Stimulated activated naive CD4-positive, alpha-beta T cell treated with Interleukin-2 at 50 U/mL for 16 hours (primary cell): ENCODE measurements at places on chromosomes 11 and 22.

GRCh38 chr11:587978-588380 lies 11.7 kb downstream of the PHRF1 start:
- DNase-seq, result peak; percentile 57

- DNase-seq, result no peak
These were observed 1273.9 kb upstream of the CNTN5 start for GRCh38 chr11:97746818-97747217.

DNA sequence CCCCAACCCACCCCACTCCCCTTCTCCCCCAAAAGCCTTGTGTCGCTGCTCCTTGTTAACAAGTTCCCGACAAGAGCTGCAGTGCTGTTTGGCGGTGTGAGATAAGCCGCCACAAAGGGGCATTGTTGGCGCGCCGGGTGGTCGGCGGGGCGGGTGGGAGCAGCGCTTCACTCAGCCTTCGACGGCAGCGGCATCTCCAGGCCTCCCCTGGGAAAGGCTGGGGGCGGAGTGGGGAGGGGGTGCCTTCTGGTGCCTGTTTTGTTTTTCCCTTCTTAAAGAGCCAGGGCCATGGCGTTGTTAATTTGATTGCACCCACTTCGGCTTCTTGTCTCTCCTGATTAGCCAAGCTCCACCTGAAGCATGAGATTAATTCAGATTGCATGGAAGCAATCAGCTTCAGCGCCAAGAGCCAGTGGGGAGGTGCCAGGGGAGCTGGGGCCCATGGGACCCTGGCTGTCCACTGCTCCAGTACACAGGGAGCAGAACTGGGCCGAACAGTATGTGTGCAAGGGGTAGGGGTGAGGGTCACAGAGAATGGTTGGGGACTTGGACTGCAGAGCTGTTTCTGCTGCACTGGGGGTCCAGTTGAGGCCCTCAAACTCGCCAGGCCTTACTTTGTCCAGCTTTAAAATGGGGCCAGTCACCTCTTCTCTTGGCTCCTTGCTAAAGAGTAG lies 165.1 kb downstream of the CEP164 start:
- no peak for DNase-seq

GRCh38 chr11:26767060-26767459 lies 45.2 kb upstream of the SLC5A12 start:
- no peak for DNase-seq

DNA sequence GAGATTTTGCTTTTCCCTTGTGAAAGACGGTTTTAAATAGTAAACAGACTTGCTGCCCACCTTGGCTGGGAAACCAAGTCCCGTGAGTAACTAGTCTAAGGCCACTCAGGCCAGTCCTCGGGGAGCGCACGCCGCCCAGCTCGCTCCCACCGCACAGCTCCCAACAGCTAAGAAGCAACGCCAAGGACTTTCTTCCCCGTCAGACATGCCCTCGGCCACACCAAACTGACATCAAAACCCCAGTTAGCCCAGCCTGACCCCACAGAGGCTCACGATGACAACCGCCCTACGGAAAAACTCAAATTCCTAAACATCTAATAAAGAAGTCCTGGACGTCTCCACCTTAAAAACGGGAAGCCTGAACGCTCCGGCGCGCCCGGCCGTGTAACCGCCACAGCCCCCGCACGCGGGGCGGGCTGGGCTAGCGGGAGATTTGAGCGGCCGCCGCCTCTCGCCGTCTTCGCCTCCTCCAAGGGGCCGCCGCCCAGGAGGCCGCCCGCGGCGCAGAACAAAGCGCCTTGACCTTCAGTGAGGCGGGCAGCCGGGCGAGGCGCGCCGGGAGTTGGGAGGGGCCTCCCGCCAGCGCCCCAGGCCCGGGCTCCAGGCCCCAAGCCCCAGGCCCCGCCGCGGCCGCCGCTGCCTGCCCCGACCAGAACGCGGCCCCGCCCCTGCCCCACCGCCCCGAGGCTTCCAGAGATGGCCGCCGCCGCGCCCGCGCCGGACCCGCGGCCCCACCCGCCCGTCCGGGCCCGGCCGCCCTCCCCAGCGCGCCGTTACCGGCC lies 486 bp downstream of the NAP1L4 start:
- DNase-seq, result peak; percentile 56

GRCh38 chr11:75802913-75803820 lies 11.8 kb upstream of the UVRAG start:
- DNase-seq, result peak; percentile 50
